T-helper 2 cell treated with Interferon-gamma antibody and Interleukin-4, amounts not matched to agents 5 μg/mL and 100 μg/mL, for 36 hours (primary cell): ENCODE measurements at places on chromosomes 5 and 9.

GRCh38 chr5:97231025-97231636 is 48.1 kb upstream of the RIOK2 start:
- DNase-seq = no peak

GRCh38 chr9:14030375-14031059 is 283.4 kb downstream of the NFIB start:
- no peak for DNase-seq

- DNase-seq = no peak
Measured at GRCh38 chr5:52580921-52581320, 206.8 kb upstream of the ITGA1 start.

DNA sequence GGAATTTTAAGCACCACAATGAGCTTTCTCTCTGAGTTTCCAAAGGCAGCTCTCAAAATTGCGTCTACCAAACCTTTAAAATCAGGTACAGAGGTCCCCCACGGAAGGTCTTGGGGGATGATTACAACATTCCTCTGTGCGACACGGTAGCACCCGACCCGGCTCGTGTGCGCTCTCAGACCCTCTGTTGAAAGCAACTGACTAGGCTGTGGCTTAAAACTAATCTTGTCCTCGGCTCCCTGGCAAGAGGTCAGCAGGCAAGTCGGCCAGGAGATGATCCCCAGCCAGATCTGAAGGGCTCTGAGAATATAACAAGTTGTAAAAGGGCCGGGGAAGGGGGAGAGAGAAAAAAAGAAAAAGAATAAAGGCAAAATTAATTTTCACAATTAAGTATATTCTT is 92.6 kb upstream of the LMX1B start:
- DNase-seq = no peak

- no peak for DNase-seq
Measured at GRCh38 chr5:158487664-158488063, 612.1 kb downstream of the EBF1 start.

DNA sequence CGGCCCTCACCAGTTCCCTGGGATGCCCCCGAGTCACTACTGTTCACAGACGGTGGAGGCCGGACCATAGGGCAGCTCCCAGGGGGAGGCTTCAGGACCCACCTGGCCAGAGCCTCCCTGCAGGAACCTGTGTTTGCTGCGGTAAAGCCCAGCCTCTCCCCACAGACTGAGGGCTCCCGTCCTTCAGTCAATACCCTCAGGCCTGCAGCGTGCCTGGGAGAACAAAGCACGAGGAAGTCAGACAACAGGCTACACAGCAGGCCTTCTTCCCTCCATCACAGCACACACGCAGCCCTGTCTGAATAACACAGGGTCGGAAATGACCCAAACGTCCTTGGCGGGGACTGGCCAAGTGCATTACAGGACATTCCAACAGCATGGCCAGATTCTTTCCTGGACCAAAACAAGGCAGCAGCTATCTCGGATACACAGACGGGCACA is 34.4 kb downstream of the COL23A1 start:
- no peak for DNase-seq

DNA sequence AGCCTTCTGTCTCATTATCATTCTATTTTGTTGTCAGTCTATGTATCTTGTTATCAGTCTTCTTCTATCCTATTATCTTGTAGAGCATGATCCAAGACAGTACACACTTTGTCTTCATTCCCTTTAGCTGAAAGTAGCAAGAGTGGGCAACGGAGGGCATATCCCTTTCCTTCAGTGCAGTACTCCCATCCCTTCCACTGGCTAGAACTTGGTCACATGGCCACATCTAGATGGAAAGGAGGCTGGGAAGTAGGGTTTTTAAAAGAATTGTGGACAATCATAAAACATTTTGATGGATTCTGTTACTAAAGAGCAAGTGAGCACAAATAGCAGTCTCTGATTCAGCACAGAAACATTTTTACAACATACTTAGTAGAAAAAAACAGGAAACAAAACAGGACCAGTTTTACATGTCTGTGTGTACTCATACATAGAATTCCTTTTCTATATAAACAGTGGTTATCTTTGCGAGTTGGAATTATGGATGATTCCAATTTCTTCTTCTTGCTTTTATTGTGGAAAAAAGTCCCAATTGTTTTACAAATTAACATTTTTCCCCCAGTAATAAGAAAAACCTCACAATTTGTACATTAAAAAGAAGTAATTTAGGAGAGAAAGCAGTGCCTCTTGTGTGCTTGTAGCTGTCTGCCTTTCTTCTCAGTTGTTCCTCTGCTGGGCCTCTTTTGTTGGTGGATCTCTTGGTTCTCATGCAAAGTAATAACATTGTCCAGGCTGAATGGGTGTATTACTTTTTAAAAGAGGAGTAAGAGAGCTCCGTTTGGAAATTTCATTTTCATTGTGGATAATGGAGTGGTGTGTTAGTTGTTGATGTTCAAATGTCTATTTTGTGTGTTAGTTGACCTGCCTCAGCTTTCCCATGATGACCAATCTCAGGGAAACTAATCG is 410.9 kb upstream of the TRPC7 start:
- no peak for DNase-seq

DNA sequence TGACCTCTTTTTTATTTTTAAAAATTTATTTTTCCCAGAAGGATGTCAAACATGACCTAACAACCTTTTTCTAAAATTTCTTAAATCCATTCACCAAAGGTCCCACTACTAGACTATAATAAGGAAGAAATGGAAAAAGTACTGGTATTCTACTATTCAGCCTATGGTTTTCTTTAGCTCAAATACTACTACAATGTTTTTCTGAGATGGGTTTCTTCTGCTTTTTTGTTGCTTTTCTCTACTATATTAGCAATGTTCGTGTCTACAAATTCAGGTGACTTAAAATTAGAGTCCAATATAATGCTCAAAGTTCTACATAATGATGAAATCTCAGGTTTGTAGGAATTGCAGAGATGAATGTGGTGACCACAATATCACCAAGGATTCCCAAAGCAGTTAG is 7.9 kb downstream of the ERP44 start:
- no peak for DNase-seq

GRCh38 chr9:120839146-120839545 is 3.6 kb downstream of the PSMD5 start:
- no peak for DNase-seq

DNA sequence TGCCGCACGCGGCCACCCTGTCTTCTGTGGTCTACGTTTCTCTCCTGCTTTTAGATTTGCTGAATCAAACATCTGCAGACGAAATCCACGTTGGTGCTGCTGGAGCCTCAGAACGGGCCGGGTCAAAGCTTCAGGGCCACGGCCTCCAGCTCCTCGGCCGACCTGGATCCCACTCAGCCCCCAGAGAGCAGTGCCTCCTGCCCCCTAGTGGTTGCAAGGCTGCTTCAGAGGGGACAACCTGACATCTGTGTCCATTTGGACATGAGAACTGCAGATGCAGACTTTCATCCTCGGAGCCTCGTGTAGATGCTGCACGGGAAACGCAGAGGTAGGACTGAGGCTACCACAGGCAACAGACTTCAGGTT is 23.0 kb upstream of the SLC6A3 start:
- no peak for DNase-seq
